ENCODE measurements at places on chromosomes 4 and X.
A peak's percentile ranks its signal among the peaks of the same experiment; 100 is the strongest.

- peak; percentile 70 for DNase-seq
Measured at GRCh38 chrX:150621652-150622051, 53.2 kb downstream of the MTM1 start.

GRCh38 chrX:41759817-41760216 lies 35.8 kb downstream of the GPR82 start:
- DNase-seq = peak; percentile 60

DNA sequence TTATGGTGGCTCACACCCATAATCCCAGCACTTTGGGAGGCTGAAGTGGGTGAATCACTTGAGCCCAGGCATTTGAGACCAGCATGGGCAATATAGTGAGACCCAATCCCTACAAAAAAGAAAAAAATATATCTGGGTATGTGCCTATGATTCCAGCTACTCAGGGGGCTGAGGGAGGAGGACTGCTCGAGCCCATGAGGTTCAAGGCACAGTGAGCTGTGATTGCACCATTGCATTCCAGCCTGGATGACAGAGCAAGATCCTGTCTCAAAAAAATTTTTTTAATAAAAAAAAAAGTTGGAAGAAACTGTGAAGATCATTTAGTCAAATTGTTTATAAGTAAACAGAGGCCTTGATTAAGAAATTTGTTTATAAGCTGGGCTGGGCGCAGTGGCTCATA lies 39.7 kb downstream of the KLHL8 start:
- no peak for DNase-seq

- DNase-seq = no peak
Measured at GRCh38 chr4:163171590-163171989, 4.9 kb upstream of the NAF1 start.

GRCh38 chr4:147610686-147611085 lies 6.5 kb upstream of the TMEM184C start:
- no peak for DNase-seq

All from OCI-M1 (cell line).